ENCODE measurements at places on chromosomes 12 and 14. TPM values are rescaled to one million over a fixed set of nuclear protein-coding genes. Genes with fewer than 3 reads are reported as not detected.

CFAP54 gene
- 1.2 TPM for total RNA-seq

RASAL1 gene
- total RNA-seq = 0.45 TPM

BATF gene
- total RNA-seq = not detected

NXPH4 gene
- total RNA-seq = 4.1 TPM

CELA1 gene
- total RNA-seq = not detected

METTL17 gene
- 73.4 TPM for total RNA-seq

GARIN6 gene
- not detected for total RNA-seq

C12orf54 gene
- not detected for total RNA-seq

HSPB8 gene
- total RNA-seq = 15.1 TPM

Data from A549 treated with CORT108297 at 1 μM for 4 hours (cell line).